Caki2 (cell line): ENCODE measurements at places on chromosomes 4 and X. TPM values are rescaled to one million over a fixed set of nuclear protein-coding genes. Genes with fewer than 3 reads are reported as not detected.

PDLIM3 gene
- total RNA-seq, result 5.6 and 11.3 TPM in 2 replicates

SSX2 gene
- total RNA-seq, result 0.32 TPM in 1 of 2 replicates, not detected in the other

MAP7D3 gene
- total RNA-seq, result 2.1 and 5.6 TPM in 2 replicates

NWD2 gene
- total RNA-seq, result not detected in 2 replicates

NAT8L gene
- total RNA-seq, result 2.7 and 3.0 TPM in 2 replicates

TLR8 gene
- not detected in 2 replicates for total RNA-seq

COX7B2 gene
- not detected in 2 replicates for total RNA-seq

MAGT1 gene
- total RNA-seq, result 84.0 and 99.7 TPM in 2 replicates

SSX4 gene
- not detected in 2 replicates for total RNA-seq

MRFAP1 gene
- total RNA-seq, result 224 and 258 TPM in 2 replicates

ERVMER34-1 gene
- total RNA-seq, result not detected in 2 replicates

HSFX3 gene
- total RNA-seq, result not detected in 2 replicates

GPR143 gene
- total RNA-seq, result 0.49 and 3.8 TPM in 2 replicates

ARMCX2 gene
- total RNA-seq, result 63.1 and 77.1 TPM in 2 replicates

UFSP2 gene
- 29.6 and 63.3 TPM in 2 replicates for total RNA-seq

DKK2 gene
- total RNA-seq, result not detected in 2 replicates

RAB9B gene
- 2.7 TPM in 1 of 2 replicates, not detected in the other for total RNA-seq

FRMPD4 gene
- under 0.01 TPM in 1 of 2 replicates, not detected in the other for total RNA-seq

PHKA1 gene
- 4.9 and 5.3 TPM in 2 replicates for total RNA-seq

CACNA1F gene
- not detected in 2 replicates for total RNA-seq

TMEM156 gene
- 40.0 and 64.9 TPM in 2 replicates for total RNA-seq

SPANXD gene
- total RNA-seq, result not detected in 2 replicates

STPG2 gene
- total RNA-seq, result 0.10 TPM in 1 of 2 replicates, not detected in the other

NPY1R gene
- total RNA-seq, result 11.8 and 16.6 TPM in 2 replicates

CT45A3 gene
- not detected in 2 replicates for total RNA-seq

AFF2 gene
- 2.0 TPM in 1 of 2 replicates, not detected in the other for total RNA-seq

MAGEA9B gene
- total RNA-seq, result not detected in 2 replicates

P2RY10 gene
- not detected in 2 replicates for total RNA-seq

HAND2 gene
- total RNA-seq, result not detected in 2 replicates

ATP1B4 gene
- not detected in 2 replicates for total RNA-seq

GAGE12H gene
- not detected in 2 replicates for total RNA-seq

WNK3 gene
- 0.96 and 2.7 TPM in 2 replicates for total RNA-seq

VCX2 gene
- total RNA-seq, result not detected in 2 replicates

PITX2 gene
- total RNA-seq, result 0.14 TPM in 1 of 2 replicates, not detected in the other

MTTP gene
- total RNA-seq, result 0.07 and 12.4 TPM in 2 replicates

CT83 gene
- total RNA-seq, result not detected in 2 replicates

PABPC1L2B gene
- total RNA-seq, result not detected in 2 replicates

CFAP47 gene
- 3.3 and 3.4 TPM in 2 replicates for total RNA-seq
